ENCODE measurements at places on chromosomes 11 and 22.

DNA sequence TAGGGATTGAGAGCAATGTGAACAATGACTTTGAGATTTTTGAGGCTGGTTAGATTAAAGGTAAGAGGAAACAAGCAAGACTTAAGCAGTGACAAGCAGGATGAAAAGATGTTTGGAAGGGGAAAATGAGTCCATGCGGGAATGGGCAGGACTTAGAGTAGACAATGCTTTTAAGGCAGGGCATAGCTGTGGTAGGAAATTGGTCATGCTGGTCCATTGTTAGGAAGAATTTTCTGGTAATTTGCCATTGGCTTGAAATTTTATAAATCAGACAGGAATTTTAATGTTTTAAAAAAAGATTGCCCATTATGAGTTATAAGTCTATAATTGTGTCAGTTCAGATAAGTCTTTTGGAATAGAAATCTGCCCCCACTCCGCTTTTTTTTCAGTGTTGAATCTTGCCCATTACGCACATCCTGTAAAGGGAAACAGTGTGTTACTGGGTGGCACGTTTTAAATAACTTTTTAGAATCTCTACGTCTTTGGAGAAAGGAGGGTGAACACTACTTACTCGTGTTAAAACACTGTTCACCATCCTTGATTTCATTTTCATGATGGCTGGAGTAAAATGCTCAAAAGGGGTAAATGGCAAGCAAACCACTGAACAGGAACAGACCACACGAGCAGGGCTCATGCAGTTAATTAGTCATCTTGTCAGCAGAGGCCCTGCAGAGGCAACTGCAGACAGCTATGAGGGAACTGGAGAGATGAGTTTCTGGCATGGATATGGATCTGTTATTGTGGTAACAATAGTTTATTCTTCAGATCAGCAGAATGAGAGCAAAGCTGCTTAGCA lies 25.0 kb downstream of the SWAP70 start:
- DNase-seq: no peak

DNA sequence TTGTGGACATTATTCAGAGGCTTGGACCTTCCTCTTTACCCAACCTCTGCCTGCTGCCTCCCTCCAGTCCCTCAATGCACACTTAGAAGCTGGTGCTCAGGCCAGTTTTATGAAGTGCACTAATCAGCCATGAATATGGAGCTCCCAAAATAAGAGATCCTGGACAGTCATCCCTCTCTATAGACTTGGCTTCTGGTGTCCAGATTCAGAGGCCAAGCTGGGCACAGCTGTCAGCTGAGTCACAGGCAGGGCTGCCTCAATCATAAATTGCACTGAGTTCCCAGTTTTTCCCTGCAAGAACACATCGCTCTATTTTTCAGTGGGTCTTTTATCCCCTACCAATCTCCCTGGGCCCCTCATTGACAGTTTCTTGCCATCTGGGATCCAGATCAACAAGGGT lies 161.7 kb upstream of the CADM1 start:
- no peak for DNase-seq

DNA sequence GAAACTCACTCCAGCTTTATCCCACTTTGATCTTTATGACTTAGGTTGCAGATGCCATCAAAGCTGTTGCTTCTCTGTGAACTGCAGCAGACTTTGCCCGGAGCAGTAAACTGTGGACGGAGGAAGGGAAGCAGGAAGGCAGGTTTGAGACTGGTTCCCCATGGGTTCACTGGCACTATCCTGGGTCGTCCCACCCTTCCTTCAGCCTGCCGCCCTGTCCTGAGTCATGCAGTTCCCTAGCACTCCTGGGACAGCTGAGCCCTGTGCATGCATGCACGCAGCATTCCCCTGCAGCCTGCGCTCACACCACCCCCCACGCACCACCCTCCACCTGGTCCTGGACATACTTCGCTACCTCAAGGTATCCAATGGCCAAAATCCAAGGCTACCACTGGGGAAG lies 23.5 kb upstream of the P2RY2 start:
- DNase-seq: peak; percentile 27

DNA sequence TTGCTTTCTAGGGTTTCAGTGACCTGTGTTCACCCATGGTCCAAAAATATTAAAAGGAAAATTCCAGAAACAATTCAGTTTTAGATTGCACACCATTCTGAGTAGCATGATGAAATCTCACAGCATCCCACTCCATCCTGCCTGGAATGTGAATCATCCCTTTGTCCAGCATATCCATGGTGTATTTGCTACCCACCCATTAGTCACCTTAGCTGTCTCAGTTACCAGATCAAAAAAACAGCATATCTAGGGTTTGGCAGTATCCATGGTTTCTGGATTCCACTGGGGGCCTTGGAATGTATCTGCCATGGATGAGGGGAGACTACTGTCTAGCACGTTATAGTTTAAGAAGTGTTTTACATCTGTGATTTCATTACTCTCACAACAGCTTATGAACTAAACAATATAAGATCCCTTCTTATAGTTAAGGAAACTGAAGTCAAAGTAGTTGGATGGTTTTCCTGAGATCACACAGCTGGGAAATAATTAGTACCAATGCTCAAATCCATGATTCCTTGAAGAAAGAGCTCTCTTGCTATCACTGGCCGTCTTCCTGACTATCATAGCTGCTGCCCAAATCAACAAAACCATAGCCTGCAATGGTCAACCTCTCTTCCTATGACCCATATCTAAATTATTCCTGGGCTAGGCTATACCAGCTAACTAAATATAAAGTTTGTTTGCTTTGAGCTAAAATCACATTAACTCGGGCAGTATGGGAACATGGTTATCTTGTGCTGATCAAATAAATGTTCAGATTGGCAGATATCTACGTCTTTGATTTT lies 122.6 kb downstream of the MICAL2 start:
- DNase-seq: no peak

- no peak for DNase-seq
Measured at GRCh38 chr22:45627489-45628233, 44.0 kb upstream of the ATXN10 start.

GRCh38 chr22:48886604-48887393 lies 940.9 kb downstream of the BRD1 start:
- DNase-seq: no peak

DNA sequence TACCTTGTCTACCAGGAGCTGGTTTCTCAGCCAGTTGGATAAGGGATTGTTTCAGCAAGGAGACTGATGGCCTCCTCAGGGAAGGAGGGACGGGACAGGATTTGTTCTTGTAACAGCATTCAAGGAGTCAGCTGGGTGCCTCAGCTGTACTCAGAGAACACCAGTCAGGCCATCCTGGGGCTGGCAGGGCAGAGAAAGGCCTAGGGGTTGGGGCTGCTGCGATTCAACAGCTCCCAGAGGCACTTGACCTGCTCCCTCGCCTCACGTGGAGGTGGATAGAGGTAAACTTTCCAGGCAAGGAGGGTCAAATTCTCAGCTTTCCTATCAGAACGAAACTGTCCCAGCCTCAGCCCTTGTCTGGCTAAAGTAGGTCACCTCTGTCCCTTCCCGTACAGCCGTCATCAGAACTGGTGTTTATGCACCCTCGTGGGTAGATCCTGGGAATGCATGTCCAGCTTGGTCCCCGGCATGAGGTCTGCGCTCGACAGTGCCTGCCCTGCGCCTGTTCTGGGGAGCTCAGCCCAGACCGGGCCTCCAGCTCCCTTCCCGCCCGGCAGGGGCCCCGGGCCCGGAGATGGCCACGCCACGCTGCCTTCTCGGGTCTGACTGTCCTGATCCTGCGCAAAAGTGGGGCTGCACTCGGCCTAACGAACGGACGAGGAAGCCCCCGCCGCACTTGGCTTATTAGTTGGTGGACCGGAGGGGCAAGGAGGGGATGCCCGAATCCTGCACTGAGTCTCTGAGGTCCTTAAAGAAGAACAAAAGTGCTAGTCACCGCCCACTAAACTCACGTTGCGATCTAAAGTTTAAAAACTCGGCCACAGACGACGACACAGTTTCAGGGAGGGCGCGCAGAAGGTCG lies 762 bp upstream of the CCDC134 start:
- no peak for DNase-seq

DNA sequence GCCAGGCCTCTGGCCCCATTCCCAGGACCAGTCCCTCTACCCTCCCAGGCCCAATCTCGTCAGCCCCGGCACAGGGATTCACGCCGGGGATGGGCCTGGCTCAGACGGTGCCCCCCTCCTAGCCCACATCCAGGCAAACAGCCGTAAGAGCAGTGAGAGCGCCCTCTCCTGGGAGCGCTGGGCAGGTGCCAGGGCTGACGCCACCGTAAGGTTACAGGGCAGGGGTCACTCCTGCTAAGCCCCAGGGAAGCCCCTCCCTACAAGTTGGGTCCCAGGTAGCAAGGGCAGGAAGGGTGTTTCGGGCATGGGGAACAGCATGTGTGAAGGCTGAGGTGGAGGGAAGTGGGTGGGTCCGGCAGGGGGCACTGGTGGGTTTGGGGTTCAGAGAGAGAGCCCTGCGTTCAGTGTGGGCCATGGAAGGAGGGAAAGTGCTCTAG lies 19.2 kb upstream of the PPARA start:
- DNase-seq: no peak

GRCh38 chr11:76615950-76616349 lies 54.6 kb downstream of the LRRC32 start:
- no peak for DNase-seq

DNA sequence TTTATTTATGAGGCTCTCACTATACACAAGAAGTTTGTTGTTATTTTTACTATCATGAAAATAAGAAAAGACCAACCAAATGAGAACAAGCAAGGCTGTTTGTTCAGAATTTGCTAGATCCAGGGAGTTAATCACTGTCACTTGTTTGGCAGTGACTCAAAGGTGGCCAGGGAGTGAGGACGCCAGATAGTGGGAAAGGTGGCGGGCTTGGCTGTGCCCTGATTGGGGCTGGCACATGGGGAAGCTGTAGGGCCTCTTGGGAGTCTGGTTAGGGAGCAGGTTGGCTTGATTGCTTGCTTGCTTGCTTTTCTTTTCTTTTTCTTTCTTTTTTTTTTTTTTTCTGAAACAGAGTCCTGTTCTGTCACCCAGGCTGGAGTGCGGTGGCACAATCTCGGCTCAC lies 53.1 kb upstream of the SLC22A12 start:
- no peak for DNase-seq

GRCh38 chr22:23532731-23533130 lies 47.4 kb downstream of the IGLL1 start:
- DNase-seq: no peak

DNA sequence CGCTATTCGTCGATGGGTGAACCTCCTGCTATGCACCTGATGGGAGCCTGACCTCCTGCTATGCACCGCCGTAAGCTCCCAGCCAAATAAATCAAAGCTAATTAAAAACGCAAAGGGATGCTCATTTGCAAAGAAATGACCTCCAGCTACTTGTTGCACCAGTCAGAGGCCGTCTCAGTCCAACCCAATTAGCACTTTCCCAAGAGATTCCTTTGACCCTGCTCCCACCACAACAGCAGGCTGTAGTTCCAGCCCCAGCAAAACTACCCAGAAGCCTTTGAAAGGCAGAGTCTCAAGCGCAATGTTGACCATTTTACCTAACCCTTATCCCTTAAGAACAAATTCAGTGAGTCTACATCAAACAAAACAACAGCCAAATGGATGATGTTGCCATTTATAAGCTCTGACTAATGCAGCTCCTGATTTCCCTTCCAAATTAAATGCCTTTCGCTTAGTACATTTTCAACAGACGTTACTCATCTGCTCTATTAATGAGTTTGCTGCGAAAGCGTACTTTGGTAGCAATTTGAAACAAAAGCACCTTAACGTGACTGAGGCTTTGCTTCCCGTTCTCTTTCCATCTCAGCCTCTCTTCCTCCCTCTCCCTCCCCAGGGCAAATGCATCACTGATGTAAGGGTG lies 17.2 kb upstream of the BSX start:
- no peak for DNase-seq

DNA sequence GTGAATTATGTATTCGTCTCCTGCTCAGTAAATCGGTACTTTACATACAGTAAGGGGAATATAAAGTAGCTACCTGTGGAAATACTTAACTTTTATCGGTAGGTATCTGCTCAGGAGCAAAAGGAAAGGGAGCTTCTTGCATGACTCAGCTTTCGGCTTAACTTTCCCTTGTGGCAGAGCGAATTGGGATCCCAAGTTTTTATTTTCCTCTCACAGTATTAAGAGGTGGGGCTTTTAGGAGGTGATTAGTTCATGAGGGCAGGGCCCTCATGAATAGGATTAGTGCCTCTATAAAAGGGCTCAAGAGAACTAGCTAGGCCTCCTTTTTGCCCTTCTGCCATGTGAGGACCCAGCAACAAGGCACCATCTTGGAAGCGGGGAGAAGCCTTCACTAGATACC lies 18.7 kb downstream of the RCN1 start:
- DNase-seq: no peak
